ENCODE measurements at places on chromosomes 2 and 18.

DNA sequence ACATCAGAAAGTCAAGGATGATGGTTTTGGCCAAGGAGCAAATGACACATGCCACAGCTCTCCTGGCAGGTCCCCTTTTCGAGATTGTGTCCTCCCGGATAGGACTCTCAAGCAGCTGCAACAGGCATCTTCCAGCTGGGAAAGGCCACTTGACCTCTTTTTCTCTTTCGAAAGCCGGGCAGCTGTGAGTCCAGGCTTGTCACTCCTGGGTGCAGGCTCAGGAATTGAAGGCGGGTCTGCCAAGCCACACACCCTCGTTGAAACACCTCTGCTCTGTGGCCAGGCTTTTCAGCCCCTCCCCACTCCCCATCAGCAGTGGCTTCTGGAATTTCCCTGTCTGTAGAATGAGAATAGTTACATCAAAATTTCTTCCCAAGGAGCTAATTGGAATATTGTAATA is 98.0 kb downstream of the CCDC138 start:
- no peaks in the 10 kb centered on the region for H3K4me1 ChIP-seq
- no peak for DNase-seq
- no peaks in the 10 kb centered on the region for H3K27me3 ChIP-seq
- H3K27ac ChIP-seq, result no peak overlapping the region
- H3K4me3 ChIP-seq, result no peak overlapping the region
- H3K36me3 ChIP-seq, result peaks cover 4% of the 10 kb centered on the region

DNA sequence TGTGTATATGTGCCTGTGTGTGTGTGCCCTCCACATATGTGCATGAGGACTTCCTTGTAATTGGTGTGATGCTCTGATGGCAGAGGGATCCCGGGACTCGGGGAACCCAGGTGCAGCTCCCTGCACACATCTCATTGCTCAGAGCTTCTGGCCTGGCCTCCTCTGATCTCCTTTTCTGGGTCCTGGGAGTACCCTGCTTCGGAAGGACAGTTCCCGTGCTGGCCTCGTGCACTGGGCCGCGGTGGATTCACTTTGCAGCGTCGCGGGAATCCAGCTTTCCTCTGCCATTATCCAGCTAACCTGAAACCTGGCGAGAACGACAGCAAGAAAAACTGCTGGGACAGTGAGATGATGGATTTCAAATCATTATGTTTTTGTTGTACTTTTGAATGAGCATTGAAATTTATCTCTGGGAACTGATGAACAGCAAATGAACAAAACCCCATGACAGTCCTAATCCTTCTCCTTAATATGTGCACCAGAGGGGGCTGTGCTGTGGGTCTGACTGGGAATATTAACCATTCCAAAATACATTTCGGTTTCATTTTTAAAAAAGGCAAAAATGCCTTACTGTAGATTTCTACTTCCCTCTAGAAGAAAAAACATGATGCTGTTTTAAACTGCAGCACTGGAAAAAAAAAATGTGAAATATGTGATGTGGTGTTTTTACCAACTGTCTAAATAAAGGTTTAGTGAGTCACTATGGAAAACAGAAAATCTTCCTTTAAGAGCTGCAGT is 78.2 kb downstream of the PTGR3 start:
- no peak overlapping the region for H3K27ac ChIP-seq
- peak overlapping the region; percentile 55 for H3K4me3 ChIP-seq
- peak; percentile 20 for DNase-seq
- peaks cover 8% of the 10 kb centered on the region for H3K4me1 ChIP-seq
- H3K36me3 ChIP-seq, result no peaks in the 10 kb centered on the region

DNA sequence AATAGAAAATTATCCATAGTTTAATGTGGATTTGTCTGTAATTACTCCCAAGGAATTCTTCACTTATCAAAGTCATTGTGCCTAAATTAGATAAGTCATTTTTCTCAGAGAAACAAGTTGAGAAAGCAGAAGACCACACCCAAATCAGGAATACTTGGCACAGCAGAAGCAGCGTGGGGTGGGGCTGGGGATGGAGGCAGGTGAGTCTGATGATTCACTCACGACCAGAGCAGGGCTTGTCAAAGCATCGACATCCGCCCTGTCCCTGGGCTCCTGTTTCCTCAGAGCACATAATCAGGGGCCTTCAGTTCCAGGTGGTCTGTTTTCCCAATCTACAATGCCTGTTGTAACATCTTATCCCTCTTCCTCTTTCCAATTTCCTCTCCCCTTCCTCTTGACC is 31.5 kb upstream of the COLEC12 start:
- no peak overlapping the region for H3K4me3 ChIP-seq
- DNase-seq, result peak; percentile 65
- H3K36me3 ChIP-seq, result no peaks in the 10 kb centered on the region
- peaks cover 13% of the 10 kb centered on the region for H3K27me3 ChIP-seq
- no peak overlapping the region for H3K27ac ChIP-seq

- no peak overlapping the region for H3K4me3 ChIP-seq
- no peaks in the 10 kb centered on the region for H3K36me3 ChIP-seq
- H3K27me3 ChIP-seq, result no peaks in the 10 kb centered on the region
- H3K4me1 ChIP-seq, result peaks cover 37% of the 10 kb centered on the region
- H3K27ac ChIP-seq, result no peak overlapping the region
Measured at GRCh38 chr18:2984703-2985261, 28.2 kb downstream of the LPIN2 start.

DNA sequence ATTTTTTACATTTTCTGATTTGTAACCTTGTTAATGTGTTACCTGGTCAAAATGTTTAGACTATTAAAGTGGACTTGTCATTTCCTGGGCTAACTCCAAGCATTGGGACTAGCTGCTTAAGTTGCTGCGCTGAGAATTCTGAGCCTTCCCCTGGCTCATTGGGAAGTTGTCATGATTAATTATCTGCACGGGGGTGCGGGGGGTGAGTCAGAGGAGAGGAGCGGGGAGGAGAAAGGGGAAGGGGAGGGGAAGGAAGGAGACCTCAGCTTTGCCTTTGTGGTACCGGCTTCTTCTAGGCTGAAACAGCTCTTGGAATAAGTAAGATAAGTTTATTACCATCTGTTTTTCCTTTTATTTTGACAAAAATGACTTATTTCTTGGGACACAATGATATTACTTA is 52.9 kb upstream of the APCDD1 start:
- peaks cover 83% of the 10 kb centered on the region for H3K27me3 ChIP-seq
- no peak overlapping the region for H3K27ac ChIP-seq
- no peaks in the 10 kb centered on the region for H3K4me1 ChIP-seq
- no peak overlapping the region for H3K4me3 ChIP-seq

GRCh38 chr2:216425008-216425787 is 12.9 kb downstream of the SMARCAL1 start:
- H3K27ac ChIP-seq, result no peak overlapping the region
- no peak overlapping the region for H3K4me3 ChIP-seq
- H3K36me3 ChIP-seq, result peaks cover 26% of the 10 kb centered on the region
- no peak for DNase-seq
- peaks cover 12% of the 10 kb centered on the region for H3K4me1 ChIP-seq
- H3K27me3 ChIP-seq, result no peaks in the 10 kb centered on the region

DNA sequence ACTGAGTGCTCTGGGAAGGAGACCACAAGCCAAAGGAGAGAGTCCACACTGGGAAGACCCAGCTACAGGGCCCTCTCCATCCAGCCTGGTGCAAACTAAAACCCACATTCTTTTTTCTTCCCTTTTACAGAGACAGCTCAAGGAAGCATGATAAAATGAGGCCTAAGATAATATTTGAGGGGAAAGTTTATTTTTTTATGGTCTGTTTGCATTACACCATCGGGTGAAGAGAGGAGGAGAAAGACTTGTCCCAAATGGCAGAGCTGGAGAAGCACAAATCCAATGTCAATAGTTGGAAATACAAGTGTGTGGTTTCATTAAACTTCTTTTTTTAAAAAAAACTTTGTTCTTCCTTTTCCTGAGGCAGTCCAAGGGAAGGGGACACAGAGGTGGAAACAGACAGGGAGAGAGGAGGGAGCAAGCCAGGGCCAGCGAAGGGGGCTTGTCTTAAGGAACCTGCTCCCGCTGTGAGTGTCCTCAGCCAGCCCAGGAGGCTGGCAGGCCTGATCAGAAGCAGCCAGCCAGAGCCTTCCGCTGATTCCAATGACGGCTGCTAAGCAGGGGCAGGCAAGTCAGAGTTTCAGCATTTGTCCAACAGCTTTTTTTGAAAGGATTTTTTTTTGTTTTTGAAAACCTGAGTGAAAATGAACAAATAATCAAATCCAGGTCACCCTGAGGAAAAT is 203.8 kb upstream of the SIX2 start:
- H3K27me3 ChIP-seq, result no peaks in the 10 kb centered on the region
- H3K4me3 ChIP-seq, result no peak overlapping the region
- no peaks in the 10 kb centered on the region for H3K36me3 ChIP-seq

GRCh38 chr2:74694281-74694680 is 40.2 kb downstream of the SEMA4F start:
- no peaks in the 10 kb centered on the region for H3K36me3 ChIP-seq
- no peaks in the 10 kb centered on the region for H3K27me3 ChIP-seq
- no peak overlapping the region for H3K27ac ChIP-seq
